ENCODE measurements at places on chromosomes 16 and 17. TPM values are rescaled to one million over a fixed set of nuclear protein-coding genes. Genes with fewer than 3 reads are reported as not detected.

The TSEN54 gene
- total RNA-seq, result 14.6 TPM

The AIPL1 gene
- total RNA-seq, result not detected

The KRT36 gene
- total RNA-seq, result not detected

The TENT4B gene
- total RNA-seq, result 9.8 TPM

The P2RX1 gene
- total RNA-seq, result not detected

The SEPTIN12 gene
- not detected for total RNA-seq

The C17orf78 gene
- not detected for total RNA-seq

Measured in chondrocyte (in vitro differentiated cells).